ENCODE measurements at places on chromosomes 6 and 20. TPM values are rescaled to one million over a fixed set of nuclear protein-coding genes. Genes with fewer than 3 reads are reported as not detected.

CGA gene
- total RNA-seq, result not detected

OLIG3 gene
- not detected for total RNA-seq

SIRPB2 gene
- total RNA-seq, result not detected

ATAT1 gene
- 1.6 TPM for total RNA-seq

CBFA2T2 gene
- 3.6 TPM for total RNA-seq

NFATC2 gene
- total RNA-seq, result 0.36 TPM

CDH4 gene
- 0.54 TPM for total RNA-seq

PAQR8 gene
- 2.8 TPM for total RNA-seq

MRAP2 gene
- total RNA-seq, result 0.49 TPM

SAMD3 gene
- total RNA-seq, result not detected

MYLK2 gene
- total RNA-seq, result not detected

SAMD5 gene
- total RNA-seq, result 0.18 TPM

POM121L2 gene
- total RNA-seq, result not detected

OR2J3 gene
- total RNA-seq, result not detected

GUCA1A gene
- not detected for total RNA-seq

NNAT gene
- 0.32 TPM for total RNA-seq

TMEM244 gene
- total RNA-seq, result not detected

FAM209B gene
- not detected for total RNA-seq

DNMT3B gene
- 0.65 TPM for total RNA-seq

DUSP15 gene
- total RNA-seq, result not detected

APOBEC2 gene
- not detected for total RNA-seq

SMOC2 gene
- 0.81 TPM for total RNA-seq

ZNF165 gene
- 0.16 TPM for total RNA-seq

HLA-DRB1 gene
- total RNA-seq, result not detected

SLC24A3 gene
- total RNA-seq, result 0.32 TPM

TENT5A gene
- 11.7 TPM for total RNA-seq

TAAR1 gene
- total RNA-seq, result not detected

TRIM26 gene
- total RNA-seq, result 34.8 TPM

KCNK15 gene
- total RNA-seq, result 1.1 TPM

SOBP gene
- 5.2 TPM for total RNA-seq

MEP1A gene
- total RNA-seq, result not detected

METTL24 gene
- not detected for total RNA-seq

TFAP2D gene
- total RNA-seq, result not detected

DEFB132 gene
- not detected for total RNA-seq

SYCP2L gene
- not detected for total RNA-seq

MYCT1 gene
- total RNA-seq, result 2.7 TPM

SLC17A2 gene
- not detected for total RNA-seq

FNDC1 gene
- total RNA-seq, result 0.32 TPM

TEAD3 gene
- total RNA-seq, result 13.0 TPM

SAPCD1 gene
- not detected for total RNA-seq

ANGPT4 gene
- not detected for total RNA-seq

PLG gene
- not detected for total RNA-seq

LIN28B gene
- not detected for total RNA-seq

BMP6 gene
- 30.6 TPM for total RNA-seq

SLC22A7 gene
- total RNA-seq, result not detected

SLC52A3 gene
- total RNA-seq, result not detected

GTF3C6 gene
- 40.5 TPM for total RNA-seq

OTOR gene
- not detected for total RNA-seq

EPPIN gene
- total RNA-seq, result not detected

SIM1 gene
- not detected for total RNA-seq

CDH26 gene
- 0.32 TPM for total RNA-seq

MPIG6B gene
- not detected for total RNA-seq

SFTA2 gene
- total RNA-seq, result not detected
